Aorta (tissue), 5 donors: ENCODE measurements at places on chromosomes 5 and 9. TPM values are rescaled to one million over a fixed set of nuclear protein-coding genes. Genes with fewer than 3 reads are reported as not detected.

- peaks cover 1% of the 10 kb centered on the region for H3K4me1 ChIP-seq
- H3K36me3 ChIP-seq = no peaks in the 10 kb centered on the region
- no peak overlapping the region for H3K4me3 ChIP-seq
- H3K27me3 ChIP-seq = no peaks in the 10 kb centered on the region
- peak; percentile 78 for DNase-seq
- H3K27ac ChIP-seq = peak overlapping the region; percentile 49
Measured at GRCh38 chr5:61313960-61314681, 17.9 kb upstream of the ZSWIM6 start.

DNA sequence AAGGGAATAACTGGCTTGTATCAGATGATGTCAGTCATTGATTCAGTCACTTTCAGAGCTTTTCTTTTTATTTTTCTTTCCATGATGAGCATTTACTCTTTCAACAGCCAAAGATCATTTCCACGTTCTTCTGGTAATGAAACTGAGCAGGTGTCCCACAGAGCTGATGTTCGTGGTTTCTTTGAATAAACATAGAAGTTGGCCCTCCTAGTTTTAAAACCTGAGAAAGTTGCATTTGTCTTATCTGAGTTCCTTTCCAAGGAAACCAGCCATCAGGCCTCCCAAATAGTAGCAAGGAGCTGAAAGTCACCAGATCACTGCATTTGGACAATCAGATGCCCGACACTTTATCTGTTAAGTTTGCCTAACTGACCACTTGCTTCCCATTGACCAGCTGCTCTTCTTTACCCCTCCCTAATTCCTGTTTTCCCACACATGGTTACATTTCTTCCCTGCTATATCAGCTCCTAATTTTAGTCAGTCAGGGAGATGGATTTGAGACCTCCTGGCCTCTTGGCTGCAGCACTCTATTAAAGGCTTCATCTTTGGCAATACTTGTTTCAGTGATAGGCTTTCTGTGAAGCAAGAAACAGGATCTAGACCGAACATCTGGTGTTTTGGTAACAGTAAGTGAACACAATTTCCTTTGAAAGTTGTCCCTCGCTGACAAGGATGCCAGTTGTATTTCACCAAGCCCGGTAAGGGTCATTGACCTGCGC lies 420.8 kb downstream of the CHSY3 start:
- no peaks in the 10 kb centered on the region for H3K27me3 ChIP-seq
- no peaks in the 10 kb centered on the region for H3K36me3 ChIP-seq
- no peak overlapping the region for H3K27ac ChIP-seq
- no peaks in the 10 kb centered on the region for H3K4me1 ChIP-seq
- DNase-seq = no peak
- no peak overlapping the region for H3K4me3 ChIP-seq

DNA sequence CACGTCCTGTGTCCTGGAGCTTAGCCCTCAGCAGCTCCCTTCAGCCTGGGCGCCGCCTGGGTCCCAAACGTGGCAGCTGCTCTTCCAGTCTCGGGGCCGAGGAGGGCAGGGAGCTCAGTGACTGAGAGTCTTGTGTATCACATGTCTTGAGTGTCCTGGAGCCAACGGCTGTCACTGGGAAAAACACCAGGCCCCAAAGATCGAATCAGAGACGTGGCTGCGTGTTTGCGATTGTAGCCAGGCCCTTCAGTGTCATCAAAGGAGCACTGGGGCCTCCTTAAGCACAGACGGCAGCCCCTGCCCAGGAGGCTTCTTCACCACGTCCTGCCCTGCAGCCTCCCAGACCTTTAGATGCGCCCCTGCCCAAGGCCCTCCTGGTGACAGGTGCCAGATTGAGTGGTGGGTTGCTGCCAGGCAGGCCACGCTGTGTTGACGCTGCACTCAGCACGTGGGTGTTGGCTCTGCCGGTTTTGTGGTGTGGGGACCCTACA lies 5.7 kb upstream of the EXOC3 start:
- H3K4me1 ChIP-seq = no peaks in the 10 kb centered on the region
- no peaks in the 10 kb centered on the region for H3K27me3 ChIP-seq
- no peak overlapping the region for H3K27ac ChIP-seq
- DNase-seq = peak; percentile 38
- H3K4me3 ChIP-seq = no peak overlapping the region
- H3K36me3 ChIP-seq = no peaks in the 10 kb centered on the region

GRCh38 chr5:91146230-91146629 lies 236.9 kb downstream of the ARRDC3 start:
- no peaks in the 10 kb centered on the region for H3K4me1 ChIP-seq
- no peaks in the 10 kb centered on the region for H3K36me3 ChIP-seq
- no peaks in the 10 kb centered on the region for H3K27me3 ChIP-seq
- no peak for DNase-seq
- H3K4me3 ChIP-seq = no peak overlapping the region
- H3K27ac ChIP-seq = no peak overlapping the region

- H3K27ac ChIP-seq = no peak overlapping the region
- no peaks in the 10 kb centered on the region for H3K27me3 ChIP-seq
- H3K4me3 ChIP-seq = no peak overlapping the region
- DNase-seq = no peak
Measured at GRCh38 chr9:122944960-122945888, 4.4 kb downstream of the RABGAP1 start.

- H3K4me1 ChIP-seq = peaks cover 7% of the 10 kb centered on the region
- no peaks in the 10 kb centered on the region for H3K36me3 ChIP-seq
- DNase-seq = no peak
- H3K4me3 ChIP-seq = no peak overlapping the region
- no peak overlapping the region for H3K27ac ChIP-seq
- no peaks in the 10 kb centered on the region for H3K27me3 ChIP-seq
Measured at GRCh38 chr5:145976431-145977155, 40.2 kb downstream of the SH3RF2 start.

- H3K4me1 ChIP-seq = no peaks in the 10 kb centered on the region
- H3K36me3 ChIP-seq = peaks cover 12% of the 10 kb centered on the region
- H3K27ac ChIP-seq = no peak overlapping the region
- no peaks in the 10 kb centered on the region for H3K27me3 ChIP-seq
Measured at GRCh38 chr9:19117039-19117716, 10.1 kb downstream of the PLIN2 start.

DNA sequence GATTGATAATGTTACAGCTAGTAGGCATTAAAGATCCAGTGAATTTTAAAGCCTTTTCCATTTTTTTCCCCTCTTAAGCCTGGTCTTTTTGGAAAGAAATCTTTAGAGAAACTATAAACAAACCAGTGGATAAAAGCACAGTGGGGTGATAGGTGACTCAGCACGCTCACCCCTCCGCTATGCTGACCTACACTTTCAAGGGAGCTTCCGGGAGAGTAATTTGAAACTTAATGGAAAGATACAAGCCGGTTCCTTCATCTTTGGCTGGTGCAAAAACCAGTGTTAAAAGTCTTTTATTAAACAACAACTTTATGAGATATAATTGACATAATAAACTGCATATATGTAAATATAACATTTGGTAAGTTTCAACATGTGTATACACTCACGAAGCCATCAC lies 27.0 kb upstream of the ALDOB start:
- no peaks in the 10 kb centered on the region for H3K4me1 ChIP-seq
- H3K4me3 ChIP-seq = no peak overlapping the region
- H3K36me3 ChIP-seq = no peaks in the 10 kb centered on the region

- H3K4me3 ChIP-seq = no peak overlapping the region
- H3K4me1 ChIP-seq = no peaks in the 10 kb centered on the region
- no peaks in the 10 kb centered on the region for H3K27me3 ChIP-seq
- no peaks in the 10 kb centered on the region for H3K36me3 ChIP-seq
Measured at GRCh38 chr9:13083366-13083765, 196.1 kb downstream of the MPDZ start.

DNA sequence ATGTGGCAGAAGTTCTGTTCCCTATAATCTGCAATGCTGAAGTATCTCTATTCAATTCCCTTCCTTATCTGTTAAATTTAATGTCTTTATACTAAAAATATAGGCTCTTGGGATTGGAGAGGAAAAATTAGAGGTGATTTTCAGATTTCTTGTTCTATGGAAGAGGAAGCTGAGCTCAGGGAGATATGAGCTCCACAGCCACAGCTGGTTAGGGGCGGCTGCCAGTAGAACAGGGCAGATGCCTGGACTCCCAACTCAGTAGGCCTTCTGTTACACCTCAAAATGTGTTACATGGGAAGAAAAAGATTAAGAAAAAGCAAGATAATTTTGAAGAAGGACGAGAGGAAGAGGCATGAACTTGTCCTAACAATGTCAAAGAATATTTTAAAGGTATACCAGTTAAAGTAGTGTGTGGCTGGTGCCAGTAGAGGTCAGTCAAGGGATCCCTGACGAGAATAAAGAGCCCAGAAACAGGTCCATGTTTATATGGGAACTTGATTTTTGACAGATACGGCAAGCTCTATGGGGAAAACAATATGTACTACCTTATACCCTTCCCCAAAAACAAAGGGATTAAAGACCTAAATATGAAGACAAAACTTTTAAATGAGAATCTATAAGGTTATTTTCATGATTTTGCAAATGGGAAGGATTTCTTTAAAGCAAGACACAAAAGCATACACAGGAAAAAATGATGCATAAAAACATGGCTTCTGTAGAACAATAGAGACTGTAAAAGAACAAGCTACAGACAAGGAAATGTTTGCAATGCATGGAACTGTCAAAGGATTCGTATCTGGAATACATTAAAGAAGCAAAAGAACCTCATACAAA lies 28.7 kb downstream of the DNAJC21 start:
- no peak overlapping the region for H3K27ac ChIP-seq
- no peaks in the 10 kb centered on the region for H3K4me1 ChIP-seq
- no peaks in the 10 kb centered on the region for H3K27me3 ChIP-seq
- no peaks in the 10 kb centered on the region for H3K36me3 ChIP-seq
- no peak overlapping the region for H3K4me3 ChIP-seq

DNA sequence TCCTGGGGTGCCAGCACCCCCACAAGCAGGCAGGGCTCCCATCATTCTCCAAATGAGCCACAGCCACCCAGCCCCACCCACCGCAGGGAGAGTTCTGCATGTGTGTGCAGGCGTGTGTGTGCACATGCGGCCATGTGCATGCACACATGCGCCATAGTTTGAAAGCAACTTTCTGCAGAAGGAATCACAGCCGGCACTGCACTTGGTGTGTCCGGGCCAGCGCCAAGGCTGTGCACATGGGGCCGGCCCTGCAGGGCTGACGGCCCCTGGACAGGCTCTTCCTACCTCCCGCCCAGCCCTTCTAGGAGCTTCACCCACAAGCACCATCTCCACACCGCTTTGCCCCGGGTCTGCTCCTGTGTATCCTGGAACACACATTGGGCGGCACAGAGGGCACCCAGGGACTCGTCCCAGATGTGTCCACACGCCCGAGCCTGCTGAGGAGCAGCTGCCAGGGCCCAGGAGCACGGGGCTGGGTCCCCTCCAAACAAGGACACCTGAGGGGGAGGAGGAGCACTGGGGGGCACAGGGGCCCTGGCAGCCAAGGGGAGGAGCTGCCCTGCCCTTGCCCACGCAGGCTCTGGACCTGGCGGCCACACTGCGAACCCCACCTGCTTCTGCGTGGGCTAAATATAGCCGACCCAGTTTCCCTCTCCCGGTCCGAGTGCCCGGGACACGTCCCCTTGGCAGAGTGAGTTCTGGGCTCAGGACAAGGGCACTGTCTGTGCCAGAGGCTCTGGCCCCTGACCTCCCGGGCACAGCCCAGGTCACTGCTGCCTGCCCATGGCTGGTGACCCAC lies 19.1 kb downstream of the TPPP start:
- H3K36me3 ChIP-seq = no peaks in the 10 kb centered on the region
- no peak overlapping the region for H3K4me3 ChIP-seq
- H3K27ac ChIP-seq = no peak overlapping the region

DNA sequence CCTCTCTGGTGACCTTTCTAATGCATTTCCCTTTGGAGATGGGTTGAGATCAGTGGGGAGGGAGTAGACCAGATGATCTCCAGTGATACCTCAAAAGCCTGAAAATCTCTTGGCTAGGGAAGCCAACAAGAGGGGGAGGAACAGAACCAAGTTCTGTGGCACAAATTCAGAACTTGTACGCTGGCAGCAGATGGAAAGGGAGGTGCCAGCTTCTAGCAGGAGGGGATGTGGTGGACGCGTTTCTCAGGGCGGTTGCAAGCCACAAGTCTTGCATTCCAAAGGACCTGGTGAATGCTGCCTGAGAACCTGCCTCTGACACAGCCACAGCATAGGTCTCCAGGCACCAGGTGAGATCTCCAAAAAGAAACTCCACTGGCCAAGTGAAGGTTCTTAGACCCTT lies 13.4 kb downstream of the SLIT3 start:
- no peaks in the 10 kb centered on the region for H3K36me3 ChIP-seq
- peaks cover 1% of the 10 kb centered on the region for H3K4me1 ChIP-seq
- no peak overlapping the region for H3K4me3 ChIP-seq
- peak overlapping the region; percentile 84 for H3K27ac ChIP-seq
- H3K27me3 ChIP-seq = no peaks in the 10 kb centered on the region

DNA sequence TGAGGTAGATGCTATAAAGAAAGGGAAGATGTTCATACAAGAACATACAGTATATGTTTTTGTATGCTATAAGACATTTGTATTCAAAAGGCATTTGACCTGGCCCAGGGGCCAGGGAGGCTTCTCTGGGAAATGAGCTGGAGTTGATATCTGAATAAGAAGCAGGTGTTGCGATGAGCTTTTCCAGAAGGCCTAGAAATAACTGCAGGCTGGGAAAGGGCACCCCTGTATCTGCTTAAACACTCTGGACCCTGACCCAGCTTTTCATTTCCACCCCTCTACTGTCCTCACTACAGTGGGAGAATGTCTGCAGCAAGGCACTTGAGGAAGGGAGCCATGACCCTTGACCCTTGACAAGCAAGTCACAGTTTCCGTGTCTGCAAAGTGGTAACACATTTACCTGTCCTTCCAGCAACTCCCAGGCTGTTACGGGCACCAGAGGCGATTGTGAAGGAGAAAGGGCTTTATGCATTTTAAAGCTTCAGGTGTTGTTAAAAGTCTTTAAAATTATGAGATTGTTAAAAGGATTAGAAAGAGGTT lies 88.2 kb upstream of the PANK3 start:
- H3K27me3 ChIP-seq = no peaks in the 10 kb centered on the region
- no peak overlapping the region for H3K4me3 ChIP-seq
- H3K27ac ChIP-seq = no peak overlapping the region
- no peaks in the 10 kb centered on the region for H3K4me1 ChIP-seq
- H3K36me3 ChIP-seq = no peaks in the 10 kb centered on the region

- no peak for DNase-seq
- no peak overlapping the region for H3K4me3 ChIP-seq
- H3K36me3 ChIP-seq = no peaks in the 10 kb centered on the region
- H3K4me1 ChIP-seq = no peaks in the 10 kb centered on the region
- H3K27me3 ChIP-seq = no peaks in the 10 kb centered on the region
- no peak overlapping the region for H3K27ac ChIP-seq
Measured at GRCh38 chr9:78620764-78621163, 323.8 kb downstream of the PSAT1 start.

GRCh38 chr5:32174011-32174870 lies at the start of gene GOLPH3:
TSS of gene GOLPH3 (minus strand) at chr5:32174319. CDS start at chr5:32174034, 285 bp downstream.
- H3K27me3 ChIP-seq = no peaks in the 10 kb centered on the region
- peak within 1 kb of the TSS; percentile 78 for H3K27ac ChIP-seq
- H3K4me1 ChIP-seq = no peaks in the 10 kb centered on the region
- DNase-seq = peak; percentile 98
- no peaks in the 10 kb centered on the region for H3K36me3 ChIP-seq

Gene SH3TC2
- total RNA-seq = 1.1 TPM

Gene ZNF346
- 25.7 TPM for total RNA-seq

Gene PCDHGA3
- 7.4 TPM for total RNA-seq

Gene GPR21
- 8.8 TPM for total RNA-seq

Gene GIN1
- 9.2 TPM for total RNA-seq

Gene PCDHGA1
- total RNA-seq = 0.91 TPM

Gene NTNG2
- total RNA-seq = 5.3 TPM
